ENCODE measurements at places on chromosomes 6 and 20.

- no peak for DNase-seq
Measured at GRCh38 chr6:89597372-89597771, 41.2 kb downstream of the LYRM2 start.

DNA sequence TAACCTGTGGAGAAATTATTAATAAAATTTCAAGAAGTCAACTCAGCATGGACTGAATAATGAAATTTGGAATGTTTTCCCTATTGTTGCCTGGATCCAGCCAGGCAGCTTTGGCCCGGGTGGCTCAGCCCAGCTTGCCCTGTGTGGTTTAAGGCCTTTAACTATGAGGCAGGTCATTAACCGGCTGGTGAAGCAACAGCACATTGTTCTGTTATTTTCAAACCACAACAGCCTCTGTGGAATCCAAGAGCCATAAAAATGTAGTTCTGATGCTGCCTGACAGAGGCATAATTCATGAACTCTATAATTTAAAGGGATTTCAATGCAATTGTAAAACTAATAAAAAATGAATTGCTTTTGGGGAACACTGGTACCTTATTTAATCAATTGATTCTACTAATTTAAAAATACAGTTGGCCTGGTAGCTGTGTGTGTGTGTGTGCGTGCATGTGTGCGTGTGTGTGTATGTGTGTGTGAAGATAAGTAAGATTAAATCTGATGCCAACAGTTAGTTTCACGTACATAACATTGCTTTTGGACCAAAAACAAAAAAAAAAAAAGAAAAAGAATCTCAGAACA lies 117.7 kb downstream of the RPS12 start:
- DNase-seq: no peak

- DNase-seq: no peak
Measured at GRCh38 chr20:4427940-4428586, 293.6 kb upstream of the PRND start.

DNA sequence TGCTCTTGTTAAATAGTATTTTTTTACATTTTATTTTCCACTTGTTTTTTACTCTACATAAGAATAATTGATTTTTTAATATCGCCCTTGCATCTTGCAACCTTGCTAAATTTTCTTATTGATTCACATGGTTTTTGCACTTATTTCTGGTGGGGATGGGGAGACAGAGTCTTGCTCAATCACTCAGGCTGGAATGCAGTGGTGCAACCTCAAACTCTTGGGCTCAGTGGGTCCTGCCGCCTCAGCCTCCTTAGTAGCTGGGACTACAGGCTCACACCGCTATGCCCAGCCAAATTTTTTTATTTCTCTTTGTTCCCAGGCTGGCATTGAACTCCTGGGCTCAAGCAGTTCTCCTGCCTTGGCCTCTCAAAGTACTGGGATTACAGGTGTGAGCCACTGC lies 30.3 kb downstream of the LIN28B start:
- no peak for DNase-seq

DNA sequence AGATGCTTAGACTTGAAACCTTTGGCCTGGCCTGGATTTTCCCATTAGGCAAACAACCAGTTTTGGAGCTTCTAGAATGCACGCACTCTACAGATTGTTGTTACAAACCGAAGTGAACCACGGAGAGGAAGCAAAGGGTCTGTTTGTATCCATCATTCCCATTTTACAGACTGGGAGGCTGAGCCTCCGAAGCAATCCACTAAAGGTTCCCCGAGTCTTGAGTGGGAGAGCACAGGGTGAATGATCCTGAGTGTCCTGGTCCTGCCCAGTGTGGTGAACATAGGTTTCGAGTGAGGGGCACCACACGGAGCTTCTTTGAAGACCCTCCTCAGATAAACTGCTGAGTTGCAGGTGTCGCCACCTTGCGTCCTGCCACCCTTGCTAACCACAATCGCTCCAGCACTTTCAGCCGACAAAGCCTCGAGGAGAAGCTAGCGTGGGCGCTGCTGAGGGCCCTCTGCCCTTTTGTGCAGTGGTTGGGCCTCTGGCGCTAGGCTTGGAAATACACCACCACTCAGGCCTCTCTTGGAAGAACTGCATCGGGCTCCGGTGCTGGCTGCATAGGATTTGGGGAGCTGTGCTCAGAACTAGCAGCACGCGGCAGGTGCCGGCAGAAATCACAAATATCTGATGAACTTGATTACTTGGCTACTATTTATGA lies 1.4 kb upstream of the PRDM13 start:
- DNase-seq: no peak

GRCh38 chr20:35972462-35972861 lies 4.1 kb downstream of the CNBD2 start:
- DNase-seq: peak; percentile 36

DNA sequence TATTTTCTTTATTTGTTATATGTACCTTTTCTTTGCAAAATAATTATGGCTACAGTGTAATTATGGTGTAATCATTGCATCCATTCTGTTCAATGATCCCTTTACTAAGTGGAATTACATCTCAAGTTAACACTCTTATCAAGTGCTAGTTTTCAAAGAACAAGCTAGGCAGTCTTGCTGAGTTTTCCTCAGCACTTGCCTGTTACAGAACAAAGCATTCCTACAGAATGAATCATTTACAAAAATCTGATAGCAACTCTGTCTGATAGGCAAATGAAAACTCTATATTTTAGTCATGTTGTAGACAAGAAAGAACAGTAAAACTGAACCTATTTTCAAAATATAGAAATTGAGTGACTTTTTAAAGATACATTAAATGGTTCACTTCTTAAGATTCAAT lies 109.8 kb upstream of the POU3F2 start:
- DNase-seq: no peak

- DNase-seq: no peak
Measured at GRCh38 chr6:128723667-128724066, 159.3 kb upstream of the LAMA2 start.

DNA sequence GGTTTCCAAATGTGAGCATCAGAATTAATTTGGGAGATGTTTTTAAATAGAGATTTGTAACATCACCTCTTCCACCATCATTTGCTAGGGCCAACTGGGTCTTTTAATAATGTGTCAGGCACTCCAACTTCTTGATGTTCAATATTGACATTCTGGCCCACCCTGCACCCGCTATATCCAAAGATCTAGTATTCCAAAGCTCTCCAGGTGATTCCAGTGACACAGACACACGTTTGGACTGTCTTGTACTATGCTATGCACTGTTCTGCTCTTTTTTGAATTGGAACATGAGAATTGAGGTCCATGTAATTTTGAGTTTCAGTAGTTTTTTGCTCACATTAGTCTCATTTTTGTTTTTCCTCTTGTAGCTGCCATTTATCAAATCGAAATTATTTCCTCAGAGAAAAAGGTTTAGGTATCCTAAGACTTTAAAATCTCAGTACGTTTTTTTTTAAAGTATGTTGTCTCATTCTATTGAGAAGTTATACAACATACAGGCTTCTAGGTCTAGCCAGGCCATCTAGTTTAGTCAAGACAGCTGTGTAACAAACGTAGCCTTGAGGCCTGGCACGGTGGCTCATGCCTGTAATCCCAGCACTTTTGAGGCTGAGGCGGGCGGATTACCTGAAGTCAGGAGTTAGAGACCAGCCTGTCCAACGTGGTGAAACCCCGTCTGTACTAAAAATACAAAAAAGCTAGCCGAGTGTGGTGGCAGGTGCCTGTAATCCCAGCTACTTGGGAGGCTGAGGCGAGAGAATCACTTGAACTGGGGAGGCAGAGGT lies 3.1 kb downstream of the BICRAL start:
- DNase-seq: no peak

DNA sequence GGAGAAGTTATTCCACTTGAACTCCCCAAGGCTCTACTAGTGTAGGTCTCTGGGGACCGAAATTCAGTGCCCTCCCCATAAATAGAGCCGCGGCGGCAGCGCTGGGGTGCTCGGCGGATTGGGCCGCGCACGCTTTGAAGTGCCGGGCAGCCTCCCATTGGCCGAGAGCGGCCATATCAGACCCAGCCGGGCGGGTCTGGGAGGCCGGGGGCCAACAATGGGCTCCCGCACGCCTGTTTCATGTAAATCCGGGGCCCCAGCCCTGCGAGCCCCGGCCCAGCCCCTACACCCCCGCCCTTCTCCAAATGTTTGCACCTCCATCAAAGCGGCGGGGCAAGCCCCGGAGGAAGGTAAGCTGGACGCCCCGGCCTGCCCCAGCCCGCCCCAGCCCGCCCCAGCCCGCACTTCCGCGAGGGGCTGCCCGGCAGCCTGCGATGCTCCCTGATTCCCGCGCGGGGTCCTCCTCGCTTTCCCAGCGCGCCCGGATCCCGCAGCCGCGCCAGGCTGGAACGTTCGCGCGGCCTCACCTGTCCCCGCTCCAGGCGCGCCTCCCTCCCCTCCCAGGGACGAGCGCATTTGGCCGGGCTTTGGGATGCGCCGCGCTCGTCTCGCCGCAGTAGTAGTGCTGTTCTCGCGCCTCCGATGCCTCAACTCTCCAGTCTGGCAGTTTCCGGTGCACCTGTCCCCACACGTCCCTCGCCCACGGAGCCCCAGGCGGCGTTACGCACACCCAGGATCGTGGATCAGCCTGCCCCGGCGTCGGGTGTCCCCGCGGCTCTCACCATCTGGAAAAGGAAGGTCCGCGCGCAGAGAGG lies at the start of gene TBXT:
Gene TBXT (minus strand): TSS at position 51 of the 815 bp plus-strand sequence. CDS start 260 bp downstream, outside the sequence.
- DNase-seq: peak; percentile 42

- no peak for DNase-seq
Measured at GRCh38 chr6:157403686-157404051, 22.7 kb downstream of the ZDHHC14 start.

DNA sequence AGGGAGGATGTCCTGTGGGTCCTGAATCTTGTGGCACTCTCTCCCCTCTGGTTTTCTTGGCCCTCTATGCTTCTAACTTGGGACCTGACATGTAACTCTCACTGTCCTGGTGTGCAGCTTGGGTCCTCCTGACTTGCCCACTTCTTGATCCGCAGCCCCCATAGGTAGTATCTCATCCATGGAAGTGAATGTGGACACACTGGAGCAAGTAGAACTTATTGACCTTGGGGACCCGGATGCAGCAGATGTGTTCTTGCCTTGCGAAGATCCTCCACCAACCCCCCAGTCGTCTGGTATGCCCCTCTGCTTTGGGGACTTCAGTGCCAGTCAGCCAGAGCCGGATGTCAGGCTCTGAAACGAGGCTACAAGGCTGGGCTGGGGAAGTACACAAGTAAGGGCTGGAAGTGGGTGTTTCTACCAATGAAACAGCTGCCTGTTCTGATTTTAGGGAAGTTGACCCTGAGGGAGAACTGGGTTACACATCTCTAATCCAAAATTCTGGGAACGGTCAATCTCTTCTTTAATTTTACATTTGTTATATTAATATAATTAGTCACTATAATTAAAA lies 641 bp downstream of the DBNDD2 start:
- DNase-seq: no peak

DNA sequence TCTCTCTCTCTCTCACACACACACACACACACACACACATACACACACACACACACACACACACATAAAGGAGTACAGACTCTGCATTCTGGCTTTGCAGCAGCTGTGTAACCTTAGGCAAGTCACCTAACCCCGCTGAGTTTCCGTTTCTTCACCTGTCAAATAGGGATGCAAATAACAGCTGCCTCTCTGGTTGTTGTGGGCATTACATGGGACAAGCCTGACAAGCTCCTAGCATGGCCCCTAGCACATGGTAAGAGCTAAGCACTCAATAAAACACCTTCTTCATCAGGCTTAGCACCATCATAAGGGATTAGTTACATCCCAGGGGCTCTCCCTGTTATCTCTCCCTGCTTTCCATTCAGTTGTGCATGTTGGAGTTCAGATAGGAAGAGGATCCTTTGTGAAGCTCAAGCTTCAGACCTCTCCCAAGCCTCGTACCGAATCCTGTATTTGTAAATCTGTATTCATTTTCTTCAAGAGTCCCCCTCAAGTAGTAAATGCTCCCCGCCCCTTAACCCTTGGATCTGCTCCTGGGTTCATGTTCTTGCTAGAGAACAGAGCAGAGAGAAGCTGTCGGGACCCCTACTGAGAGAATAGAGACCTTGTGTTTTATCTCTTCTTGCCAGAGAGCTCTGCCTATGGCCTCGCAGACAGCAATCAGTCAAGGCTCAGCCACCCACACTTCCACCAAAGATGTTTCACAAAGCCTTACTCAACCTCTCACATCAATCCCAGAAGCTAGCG lies 2.2 kb downstream of the SLC13A3 start:
- no peak for DNase-seq

DNA sequence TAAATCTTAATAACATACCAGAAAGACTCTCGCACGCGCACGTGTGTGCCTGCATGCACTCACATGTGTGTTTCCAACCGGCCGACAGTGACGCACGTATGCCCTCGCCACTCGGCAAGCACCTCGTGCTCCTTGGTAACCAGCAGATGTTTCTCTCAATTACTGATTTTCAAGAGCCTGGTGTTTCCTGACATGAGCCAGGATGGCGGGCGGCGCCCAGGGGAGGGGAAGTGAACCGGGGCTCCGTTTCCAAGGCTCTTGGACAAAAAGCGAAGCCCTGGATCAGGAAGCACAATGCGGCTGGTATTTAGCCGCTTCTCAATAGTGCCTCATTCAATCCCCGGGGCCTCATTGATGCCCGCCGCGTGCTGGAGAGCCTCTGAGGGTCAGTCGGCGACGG lies 37.7 kb downstream of the PMEPA1 start:
- peak; percentile 56 for DNase-seq

DNA sequence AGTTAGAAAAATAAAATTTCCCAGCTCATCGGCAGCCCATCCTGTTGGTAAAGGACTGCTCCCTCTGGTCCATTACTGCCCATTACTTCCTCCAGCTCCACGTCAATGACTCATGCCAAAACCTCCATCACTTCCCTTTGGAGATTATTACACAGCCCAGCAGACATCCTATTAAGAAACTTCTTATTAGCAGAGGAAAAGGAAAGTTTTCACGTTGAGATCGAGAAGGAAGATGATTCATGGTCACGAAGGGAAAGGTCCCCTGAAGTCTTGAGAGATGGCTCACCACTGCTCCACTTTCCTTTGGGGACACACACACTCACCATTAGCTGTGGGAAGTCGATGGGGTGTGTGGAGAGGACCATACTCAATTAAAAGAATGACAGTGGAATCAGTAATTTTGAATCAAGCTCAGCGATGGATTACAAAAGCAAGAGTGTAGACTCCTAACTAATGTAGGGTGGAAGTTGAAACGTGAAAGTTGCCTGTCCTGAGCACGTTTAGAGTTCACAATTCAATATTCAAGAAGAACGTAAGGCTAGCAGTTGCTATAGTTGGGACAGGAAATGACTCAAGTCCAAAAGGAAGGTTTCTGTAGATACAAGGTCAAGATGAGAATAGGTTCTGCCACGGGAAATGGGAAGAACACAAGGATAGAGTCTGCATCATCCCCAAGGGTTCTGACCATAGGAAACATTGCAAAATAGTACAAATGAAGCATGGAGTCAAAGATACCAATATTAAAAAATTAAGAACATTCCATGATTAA lies 21.6 kb downstream of the SASH1 start:
- DNase-seq: no peak
